ENCODE measurements at places on chromosomes 5 and 9.

DNA sequence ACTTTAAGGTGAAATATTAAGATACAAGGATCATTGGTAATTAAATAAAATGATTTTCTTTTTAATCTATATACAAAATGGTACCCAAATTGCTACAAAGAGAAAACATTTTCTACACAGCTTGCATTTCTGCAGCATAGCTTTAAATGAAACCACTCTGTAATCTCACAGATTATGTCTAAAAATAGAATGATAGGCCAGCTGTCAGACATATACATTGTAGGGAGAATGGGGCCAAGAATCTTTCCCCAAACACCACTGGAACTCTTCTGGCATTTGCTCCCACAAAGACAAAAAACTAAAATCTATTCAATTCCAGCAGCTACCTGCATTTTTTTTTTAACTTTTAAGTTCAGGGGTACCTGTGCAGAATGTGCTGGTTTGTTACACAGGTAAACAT is 124.1 kb upstream of the NR5A1 start:
- DNase-seq, result no peak

GRCh38 chr5:10354048-10354872 is 765 bp downstream of the MARCHF6 start:
- peak; percentile 27 for DNase-seq

- DNase-seq, result no peak
Observed at GRCh38 chr9:123165813-123166212, 102.6 kb downstream of the STRBP start.

- no peak for DNase-seq
Observed at GRCh38 chr5:32865475-32865874, 154.4 kb downstream of the NPR3 start.

GRCh38 chr5:61467766-61468482 is 135.9 kb downstream of the ZSWIM6 start:
- DNase-seq, result no peak

DNA sequence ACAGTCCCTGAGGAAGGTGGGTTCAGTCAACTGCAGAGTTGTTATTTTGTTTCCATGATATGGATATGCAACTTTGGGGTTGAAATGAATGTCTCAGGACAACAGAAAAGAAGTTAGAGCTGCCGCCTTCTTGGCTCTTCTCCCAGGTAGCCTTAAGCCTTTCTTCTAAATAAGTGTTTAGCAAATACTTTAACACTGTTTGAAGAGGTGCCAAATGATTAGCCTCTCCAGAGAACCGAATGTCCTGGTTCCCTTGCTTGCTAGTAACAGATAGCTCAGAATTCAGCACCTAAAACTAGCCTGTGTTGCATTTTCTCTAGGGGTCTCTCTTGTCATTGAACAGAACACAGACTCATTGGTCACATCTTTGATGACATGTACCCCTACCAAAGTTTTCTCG is 127.7 kb upstream of the PIK3R1 start:
- DNase-seq, result no peak

DNA sequence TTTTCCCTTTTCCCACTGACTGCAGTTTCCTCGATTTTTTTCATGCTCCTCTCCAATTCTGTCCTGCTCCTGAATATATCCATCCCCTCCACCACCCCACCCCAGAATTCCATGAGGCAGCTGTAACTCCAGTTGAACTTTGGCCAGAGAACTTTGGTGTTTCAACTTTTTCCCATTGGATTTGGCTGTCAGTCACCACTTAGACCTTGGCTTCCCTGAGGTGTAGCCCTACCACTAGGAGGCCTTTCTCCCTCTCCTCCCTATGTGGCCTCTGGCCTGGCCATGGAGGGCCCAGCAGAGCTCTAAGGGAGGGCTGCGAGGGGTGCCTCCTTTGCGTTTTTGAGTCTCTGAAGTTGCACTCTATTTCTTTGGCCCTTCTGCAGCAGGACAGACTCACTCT is 261.3 kb downstream of the PIK3R1 start:
- no peak for DNase-seq

DNA sequence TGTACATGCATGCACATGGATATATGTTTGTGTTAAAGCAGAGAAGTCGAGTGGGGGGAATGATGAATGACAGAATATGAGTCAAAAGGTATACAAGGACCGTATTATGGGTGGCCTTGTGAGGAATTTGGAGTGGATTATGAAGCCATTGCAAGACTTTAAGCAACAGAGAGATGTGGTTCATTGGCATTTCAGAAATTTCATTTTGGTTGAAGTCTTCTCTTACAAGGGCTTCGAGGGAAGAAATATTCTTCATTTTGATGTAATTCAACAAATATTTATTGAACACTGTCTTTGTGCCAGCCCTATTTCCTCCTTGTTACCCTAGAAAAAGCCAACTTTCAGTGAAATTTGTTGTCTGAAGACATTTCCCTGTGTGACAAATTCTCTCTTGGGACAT is 83.9 kb upstream of the SLCO6A1 start:
- no peak for DNase-seq

- no peak for DNase-seq
Observed at GRCh38 chr5:150502847-150503246, 5.1 kb upstream of the NDST1 start.

- DNase-seq, result no peak
Observed at GRCh38 chr5:134456825-134457224, 45.1 kb upstream of the CDKN2AIPNL start.

DNA sequence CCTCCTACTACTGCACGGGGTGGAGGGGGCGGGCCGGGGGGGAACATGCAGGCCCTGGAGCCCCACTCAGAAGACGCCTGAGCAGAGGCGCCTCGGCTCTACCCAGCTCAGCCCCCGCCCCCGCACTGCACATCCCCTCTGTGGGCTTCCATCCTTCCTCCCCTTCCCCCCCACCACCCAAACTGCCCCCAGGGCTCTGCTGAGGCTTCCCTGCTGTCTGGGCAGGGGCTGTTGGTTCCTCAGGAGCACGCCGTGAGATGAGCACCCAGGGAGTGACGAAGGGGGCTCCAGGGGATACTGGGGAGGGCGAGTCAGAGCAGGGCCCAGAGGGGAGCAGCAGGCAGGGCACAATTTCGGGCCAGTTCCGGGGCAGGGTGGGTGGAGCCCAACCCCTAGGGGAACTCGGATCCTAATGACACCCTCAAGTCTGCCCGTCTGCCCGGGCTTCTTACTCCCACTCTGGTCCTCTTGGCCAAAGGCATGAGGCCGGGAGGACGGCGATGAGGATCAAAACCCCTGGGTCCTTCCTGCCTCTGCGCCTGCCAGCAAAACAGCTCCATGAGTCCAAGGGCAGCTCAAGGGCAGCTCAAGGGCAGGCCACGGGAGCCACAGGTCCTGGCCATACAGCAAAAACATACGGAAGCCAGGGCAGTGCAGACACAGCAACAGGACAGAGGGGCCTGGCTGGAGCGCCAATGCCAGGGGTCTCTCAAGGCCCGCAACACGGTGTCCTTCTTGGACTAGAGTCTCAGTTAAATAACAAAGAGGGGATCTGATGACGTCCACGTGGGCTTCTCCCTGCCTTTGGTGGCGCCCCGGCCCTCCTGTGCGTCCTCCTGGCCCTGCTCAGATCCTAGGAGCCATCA is 200.9 kb downstream of the AUH start:
- DNase-seq, result peak; percentile 17

DNA sequence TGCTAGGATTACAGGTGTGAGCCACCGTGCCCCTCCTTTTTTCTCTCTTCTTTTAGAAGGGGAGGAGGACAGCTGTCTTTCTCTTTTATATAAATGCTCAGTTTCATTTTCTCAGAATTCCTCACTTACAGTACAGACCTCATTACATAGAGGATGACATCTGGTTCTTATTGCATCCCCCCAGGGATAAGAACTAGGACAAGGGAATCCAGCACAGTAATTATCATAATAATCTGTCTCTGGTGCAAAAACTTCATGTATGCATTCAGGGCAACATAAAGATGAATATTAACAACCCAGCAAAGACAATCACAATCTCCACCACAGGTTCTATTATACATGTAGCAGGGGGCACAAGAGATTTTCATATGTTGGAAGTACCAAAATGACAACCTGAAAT is 5.1 kb downstream of the SPZ1 start:
- no peak for DNase-seq

GRCh38 chr5:67774267-67774552 is 441.3 kb upstream of the PIK3R1 start:
- DNase-seq, result no peak

- DNase-seq, result no peak
Observed at GRCh38 chr9:129611307-129611800, 9.5 kb downstream of the C9orf50 start.

GRCh38 chr9:129834489-129835127 is 467 bp downstream of the C9orf78 start:
- DNase-seq, result peak; percentile 30

DNA sequence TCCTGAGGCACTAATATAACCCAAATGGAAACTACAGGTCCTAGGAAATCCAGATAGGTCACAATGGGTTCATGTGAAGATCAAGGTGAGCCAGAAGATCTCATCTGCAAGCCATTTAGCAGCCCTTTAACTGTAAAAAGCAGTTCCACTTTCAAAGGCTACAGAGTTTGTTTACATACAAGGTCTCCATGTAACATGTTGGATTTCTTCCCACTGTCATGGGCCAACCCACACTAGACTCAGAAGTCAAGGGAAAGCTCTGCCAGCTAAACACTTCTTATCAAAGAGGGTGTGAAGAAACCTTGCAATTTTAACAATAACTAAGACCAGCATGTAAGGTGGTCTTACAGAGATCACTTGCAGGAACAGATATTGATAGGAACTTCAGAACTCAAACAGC is 3.8 kb upstream of the CTNNAL1 start:
- DNase-seq, result no peak

DNA sequence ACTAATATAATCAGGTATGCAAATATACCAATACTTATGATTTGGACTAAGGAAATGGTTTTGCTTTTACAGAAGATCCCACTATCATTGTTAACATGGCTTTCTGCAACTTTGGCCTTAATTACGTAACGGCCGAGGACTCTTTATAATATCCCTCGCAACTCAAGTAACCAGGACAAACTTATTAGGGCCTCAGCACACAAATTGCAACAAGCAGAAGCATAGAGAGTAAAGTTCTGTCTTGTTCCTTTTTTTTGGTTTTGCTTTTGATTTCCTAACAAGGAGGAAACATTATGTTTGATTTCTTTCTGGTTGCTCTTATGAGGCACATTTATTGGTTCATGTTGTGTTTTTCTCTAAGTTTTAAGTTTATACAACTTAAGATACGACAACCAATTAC is 60.4 kb downstream of the RORB start:
- DNase-seq, result no peak

- peak; percentile 51 for DNase-seq
Observed at GRCh38 chr9:113350937-113351336, 1.6 kb downstream of the BSPRY start.

- DNase-seq, result no peak
Observed at GRCh38 chr9:94611638-94612068, 18.0 kb upstream of the FBP2 start.

- DNase-seq, result peak; percentile 32
Observed at GRCh38 chr5:37045703-37046102, 169.1 kb downstream of the NIPBL start.

GRCh38 chr9:114492991-114493390 is 12.3 kb downstream of the WHRN start:
- DNase-seq, result no peak

DNA sequence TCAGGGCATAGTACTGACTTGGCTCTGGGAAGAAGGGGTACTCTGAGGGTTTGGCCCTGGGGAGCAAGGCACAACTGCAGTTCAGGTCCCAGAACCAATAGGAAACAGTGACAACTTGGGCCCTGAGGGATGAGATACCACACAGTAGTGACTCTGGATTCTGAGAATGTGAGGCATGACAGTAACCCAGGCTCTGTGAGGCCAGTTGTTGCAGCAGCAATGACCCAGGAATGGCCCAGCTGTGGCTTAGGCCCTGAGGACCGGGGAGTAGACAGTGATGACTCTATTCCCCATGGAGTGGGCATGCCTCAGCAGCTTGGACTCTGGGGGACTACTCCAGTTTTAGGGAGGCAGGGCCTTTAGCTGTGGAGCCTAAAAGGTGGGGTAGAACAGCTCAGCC is 21.5 kb upstream of the NFIL3 start:
- DNase-seq, result no peak

DNA sequence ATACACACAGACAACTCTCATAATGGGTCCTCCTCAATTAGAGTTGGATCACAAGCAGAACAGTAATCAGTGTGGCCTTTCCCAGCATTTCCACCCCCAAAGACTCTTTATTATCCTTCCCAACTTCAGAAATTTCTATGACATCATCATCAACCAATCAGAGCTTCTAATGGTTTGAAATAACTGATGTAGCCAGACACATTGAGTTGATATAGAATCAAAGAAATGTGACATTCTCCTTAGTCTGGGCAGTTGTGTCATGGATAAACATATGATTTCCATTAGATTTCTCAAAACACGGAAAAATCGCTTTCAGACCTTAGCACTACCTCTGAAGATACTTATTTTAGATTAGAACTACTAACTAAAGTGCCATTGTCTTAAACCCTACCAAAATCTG is 75.7 kb upstream of the NFIB start:
- DNase-seq, result no peak

- DNase-seq, result no peak
Observed at GRCh38 chr9:4293293-4293941, 6.5 kb downstream of the GLIS3 start.

- DNase-seq, result no peak
Observed at GRCh38 chr9:87638292-87638691, 87.6 kb upstream of the CTSL start.

- DNase-seq, result no peak
Observed at GRCh38 chr5:135511761-135512575, 23.8 kb downstream of the NEUROG1 start.

GRCh38 chr9:37632479-37632878 is 18.3 kb upstream of the FRMPD1 start:
- DNase-seq, result no peak

GRCh38 chr5:148949841-148950470 is 112.9 kb downstream of the SH3TC2 start:
- DNase-seq, result peak; percentile 40

GRCh38 chr9:105466898-105467455 is 19.1 kb downstream of the FSD1L start:
- no peak for DNase-seq
